ENCODE measurements at places on chromosomes 12 and 14.

DNA sequence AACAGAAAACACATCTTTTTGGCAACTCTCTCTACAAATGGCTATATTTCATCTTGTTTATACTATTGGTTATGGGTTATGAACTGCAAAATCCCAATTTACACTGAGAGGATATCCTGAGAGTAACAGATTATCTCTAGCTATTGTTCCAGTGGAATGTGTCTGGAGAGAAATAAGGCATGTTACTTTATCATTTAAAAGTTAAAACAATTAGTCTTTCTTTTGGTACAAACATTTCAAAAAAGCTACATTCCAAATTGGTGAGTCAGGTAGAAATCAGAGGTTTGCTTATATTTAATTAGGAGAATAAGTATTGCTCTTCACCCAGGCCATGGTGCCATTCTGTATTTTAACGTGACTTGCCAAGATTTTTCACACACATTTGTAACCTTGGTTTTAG, 411.6 kb downstream of the CCER1 start:
- no peak for DNase-seq

- DNase-seq, result no peak
Observed at GRCh38 chr12:53941750-53942149, 3.1 kb downstream of the HOXC13 start.

GRCh38 chr12:67299926-67300325, 30.8 kb downstream of the CAND1 start:
- no peak for DNase-seq

DNA sequence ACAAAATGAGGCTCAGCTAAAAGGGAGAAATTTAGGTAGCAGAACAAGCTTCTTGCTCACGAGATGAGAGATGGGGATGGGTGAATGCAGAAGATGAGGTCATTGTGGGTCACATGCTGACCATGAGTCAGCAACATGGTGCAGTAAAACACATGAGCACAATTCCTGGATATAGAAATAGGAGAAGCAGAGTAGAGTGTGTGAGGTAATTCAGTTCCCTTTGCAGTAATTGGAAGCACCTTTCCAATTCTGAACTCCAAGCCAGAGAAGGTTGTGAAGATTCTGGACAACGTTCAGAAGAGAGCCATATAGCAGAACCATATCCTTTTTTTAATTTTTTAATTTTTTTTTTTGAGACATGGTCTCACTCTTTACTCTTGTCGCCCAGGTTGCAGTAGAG, 62.0 kb upstream of the LMNTD1 start:
- no peak for DNase-seq

DNA sequence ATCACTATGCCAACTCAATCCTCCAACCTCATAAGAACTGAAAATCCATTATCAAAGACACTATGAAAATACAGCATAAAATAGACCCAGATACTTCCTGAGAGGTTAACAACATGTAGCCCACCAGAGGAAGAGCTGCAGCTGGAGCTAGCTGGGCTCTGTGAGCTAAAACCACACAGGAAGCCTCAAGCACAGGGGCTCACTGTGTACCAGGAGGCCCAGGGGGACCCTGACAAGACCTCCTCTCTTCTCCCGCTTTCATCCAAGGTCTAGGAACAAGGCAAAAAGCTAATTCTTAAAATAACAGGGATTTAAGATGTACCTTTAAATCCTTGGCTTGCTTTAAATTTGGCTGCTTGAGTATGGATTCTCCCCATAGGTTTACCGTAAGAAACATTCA, 53.6 kb downstream of the EIF2S3B start:
- DNase-seq, result no peak

GRCh38 chr12:52091061-52091460, 11.6 kb downstream of the SMIM41 start:
- DNase-seq, result no peak
